ENCODE measurements at places on chromosomes 1 and 21.

DNA sequence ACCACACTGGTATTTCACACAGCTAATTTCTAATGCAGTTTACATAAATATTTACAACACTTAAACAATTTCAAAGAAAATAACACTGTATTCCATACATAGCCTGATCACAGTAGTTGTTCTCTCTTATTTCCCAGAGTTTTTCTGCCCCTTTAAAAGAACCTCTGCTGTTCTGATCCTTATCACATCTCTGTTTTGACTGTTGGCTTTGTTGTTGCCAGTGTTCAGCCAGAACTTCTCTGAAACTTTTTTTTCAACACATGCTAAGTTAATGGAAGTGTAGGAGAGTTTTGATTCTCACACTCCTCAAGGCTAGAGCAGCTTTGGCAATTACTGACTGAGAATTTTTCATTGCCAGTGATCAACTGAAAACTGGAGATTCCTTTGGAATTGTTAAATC lies 11.1 kb downstream of the SELE start:
- no peak for DNase-seq

- no peak for DNase-seq
Observed at GRCh38 chr1:168714012-168714411, 15.0 kb downstream of the DPT start.

GRCh38 chr1:16321176-16321867 lies 31.0 kb downstream of the FBXO42 start:
- DNase-seq, result no peak

- DNase-seq, result no peak
Observed at GRCh38 chr1:30034105-30034626, 689.2 kb downstream of the MATN1 start.

- no peak for DNase-seq
Observed at GRCh38 chr1:84253036-84253435, 48.5 kb upstream of the SAMD13 start.

GRCh38 chr1:29602203-29602602 lies 365.9 kb downstream of the PTPRU start:
- no peak for DNase-seq

DNA sequence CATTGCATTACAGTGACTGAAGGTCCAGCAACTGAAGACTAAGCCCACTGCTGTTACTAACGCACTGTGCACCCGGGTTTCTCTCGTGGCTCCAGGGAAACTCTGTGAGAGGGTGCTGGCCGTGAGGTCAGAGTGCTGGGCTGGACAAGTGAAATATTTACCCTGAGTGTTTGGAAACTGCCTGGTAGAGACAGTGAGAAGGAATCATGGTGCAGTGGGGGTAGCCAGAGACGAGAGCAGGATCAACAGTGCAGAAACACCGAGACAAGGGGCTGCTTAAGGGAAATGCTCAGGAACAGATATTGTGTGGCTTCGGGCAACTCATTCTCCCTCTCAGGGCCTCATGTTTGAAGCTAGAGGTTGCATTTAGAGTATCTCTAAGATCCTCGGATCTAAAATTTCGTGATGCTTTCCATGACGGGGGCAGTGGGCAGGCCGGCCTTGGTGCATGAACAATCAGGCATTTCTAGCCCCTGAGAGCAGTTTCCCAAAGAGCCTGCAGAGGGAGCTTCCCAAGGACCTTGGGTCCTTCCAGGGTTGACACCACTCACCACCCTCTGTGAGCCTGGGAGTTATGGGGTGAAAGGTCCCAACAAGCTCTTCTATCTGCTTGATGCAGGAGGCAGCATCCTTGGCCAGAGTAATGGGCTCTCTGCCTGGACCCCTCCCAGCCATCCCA lies 9.7 kb downstream of the CD2 start:
- no peak for DNase-seq

DNA sequence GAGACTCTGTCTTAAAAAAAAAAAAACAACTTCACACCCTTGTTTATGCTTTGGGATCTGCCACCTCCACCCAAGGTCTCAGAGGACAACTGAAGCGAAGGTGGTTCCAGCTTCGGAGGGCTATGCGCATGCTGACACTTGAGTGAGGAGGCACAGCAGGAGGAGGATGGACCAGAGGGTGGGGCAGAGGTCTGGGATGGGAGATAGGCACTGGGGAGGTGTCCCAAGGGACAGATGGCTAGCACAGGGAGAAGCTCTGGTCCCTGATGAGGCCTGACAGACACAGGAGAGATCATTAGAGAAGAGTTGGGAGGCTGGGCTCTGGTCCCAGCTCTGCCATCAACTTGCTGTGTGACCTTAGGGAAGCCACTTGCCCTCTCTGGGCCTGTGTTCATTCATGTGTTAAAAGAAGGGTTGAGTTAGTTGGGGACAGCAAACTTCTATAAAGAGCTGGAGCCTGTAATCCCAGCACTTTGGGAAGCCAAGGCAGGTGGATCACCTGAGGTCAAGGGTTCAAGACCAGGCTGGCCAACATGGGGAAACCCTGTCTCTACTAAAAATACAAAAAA lies 16.8 kb downstream of the E2F2 start:
- no peak for DNase-seq

- DNase-seq, result no peak
Observed at GRCh38 chr1:236075848-236076247, 11.0 kb upstream of the NID1 start.

GRCh38 chr21:35503671-35504070 lies 454.6 kb upstream of the RUNX1 start:
- peak; percentile 8 for DNase-seq

DNA sequence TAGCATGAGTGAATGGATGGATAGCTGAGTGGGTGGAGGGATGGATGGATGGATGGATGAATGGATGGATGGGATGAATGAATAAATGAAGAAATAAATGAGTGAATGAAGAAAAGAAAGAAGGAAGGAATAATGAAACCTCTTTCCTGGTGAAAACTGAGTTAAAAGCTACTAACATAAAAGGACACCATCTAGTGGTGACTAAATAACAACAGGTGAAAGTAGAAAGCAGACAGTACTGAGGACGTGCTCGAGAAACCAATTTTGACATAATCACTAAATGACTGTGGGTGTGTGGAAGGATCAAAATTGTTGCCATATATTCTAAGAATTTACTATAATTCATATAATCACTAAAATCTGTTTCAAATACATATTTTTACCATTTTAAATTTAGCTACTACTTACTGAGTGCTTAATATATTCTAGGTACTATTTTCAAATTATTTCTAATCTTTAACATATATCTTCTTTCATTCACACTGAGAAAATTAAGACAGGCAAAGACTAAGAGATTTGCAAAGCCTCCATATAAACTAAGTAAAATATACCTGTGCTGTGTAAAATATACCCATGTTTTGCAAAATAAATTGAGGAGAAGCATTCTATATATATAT lies 522.9 kb downstream of the LRRIQ3 start:
- no peak for DNase-seq

DNA sequence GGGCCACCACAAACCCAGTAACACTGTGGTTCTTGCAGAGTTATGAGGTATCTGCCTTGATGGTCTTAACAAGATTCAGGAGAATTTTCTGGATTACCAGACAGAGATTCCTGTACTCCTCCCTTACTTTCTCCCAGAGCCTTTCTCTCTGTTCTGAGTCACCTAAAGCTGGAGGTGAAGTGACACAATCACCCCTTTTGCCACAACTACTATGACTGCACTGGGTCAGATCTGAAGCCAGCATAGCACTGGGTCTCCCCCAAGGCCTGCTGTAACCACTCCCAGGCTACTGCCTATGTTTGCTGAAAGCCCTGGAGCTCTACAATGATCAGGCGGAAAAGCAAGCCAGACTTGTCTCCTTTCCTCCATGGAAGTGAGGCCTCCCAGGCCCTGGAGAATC lies 156.7 kb upstream of the NEGR1 start:
- DNase-seq, result no peak

DNA sequence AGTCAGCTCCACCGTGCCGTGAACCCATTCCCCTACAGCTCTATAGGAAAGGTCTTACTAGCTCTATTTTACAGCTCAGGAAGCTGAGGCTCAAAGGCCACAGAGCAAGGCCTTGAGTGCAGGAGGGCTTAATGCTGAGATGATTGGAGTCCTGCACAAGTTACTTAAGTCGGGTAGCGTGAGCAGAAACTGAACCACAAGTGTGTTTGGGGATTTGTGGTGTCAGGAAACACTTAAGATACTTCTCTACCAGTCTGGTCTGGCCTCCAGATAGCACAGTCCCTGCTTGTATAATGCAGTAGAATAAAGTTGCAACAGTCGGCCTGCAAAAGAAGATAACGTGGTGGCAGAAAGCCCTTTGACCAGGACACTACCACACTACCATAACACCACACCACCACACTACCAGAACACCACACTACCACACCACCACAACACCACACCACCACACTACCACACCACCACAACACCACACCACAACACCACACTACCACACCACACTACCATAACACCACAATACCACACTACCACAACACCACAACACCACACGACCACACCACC lies 118.1 kb downstream of the SPSB1 start:
- DNase-seq, result no peak

- no peak for DNase-seq
Observed at GRCh38 chr1:213979751-213980586, 7.8 kb upstream of the PROX1 start.

DNA sequence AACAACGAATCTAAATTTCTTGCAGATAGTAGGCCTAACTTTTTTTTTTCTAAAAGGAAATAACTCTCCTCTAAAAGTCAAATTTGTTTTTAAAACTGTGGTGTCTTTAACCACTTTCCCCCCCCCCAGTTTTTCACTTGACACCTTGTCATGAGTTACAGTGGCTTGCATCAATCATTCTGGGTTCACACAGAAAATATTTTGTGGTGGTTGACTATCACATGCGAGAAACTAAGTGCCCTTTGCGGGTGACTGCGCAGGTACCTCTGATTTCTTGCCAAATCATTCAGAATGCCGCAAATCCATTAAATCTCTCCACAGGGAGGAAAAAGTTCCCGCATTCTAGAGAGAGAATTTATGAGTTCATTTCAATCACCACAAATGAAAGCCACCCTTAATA lies 23.8 kb upstream of the SAMSN1 start:
- DNase-seq, result no peak

- no peak for DNase-seq
Observed at GRCh38 chr1:156468693-156469345, 31.8 kb downstream of the MEF2D start.

- DNase-seq, result no peak
Observed at GRCh38 chr1:213858581-213858980, 129.2 kb upstream of the PROX1 start.

DNA sequence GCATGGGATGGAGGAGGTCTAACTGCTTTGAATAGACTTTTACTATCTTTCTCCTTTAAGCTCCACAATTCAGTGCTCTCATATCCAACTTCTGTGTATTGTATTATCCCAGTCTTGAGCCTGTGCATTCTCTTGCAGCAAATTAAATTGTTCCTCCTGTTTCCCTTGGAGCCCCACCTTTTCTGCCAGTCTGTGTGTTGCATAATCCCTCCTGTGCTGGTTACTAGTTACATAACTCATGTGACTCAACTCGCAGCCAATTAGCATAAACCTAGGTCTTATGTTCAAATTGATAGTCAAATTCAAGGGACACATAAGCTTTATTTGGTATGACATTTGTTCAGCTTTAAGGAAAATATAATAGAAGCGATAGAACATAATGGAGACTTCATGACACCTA lies 1863.5 kb downstream of the MRPL39 start:
- no peak for DNase-seq

- no peak for DNase-seq
Observed at GRCh38 chr1:248750496-248750895, 5.1 kb downstream of the LYPD8 start.

Data from central memory CD4-positive, alpha-beta T cell (primary cell).